ENCODE measurements at places on chromosomes 16 and 17.

DNA sequence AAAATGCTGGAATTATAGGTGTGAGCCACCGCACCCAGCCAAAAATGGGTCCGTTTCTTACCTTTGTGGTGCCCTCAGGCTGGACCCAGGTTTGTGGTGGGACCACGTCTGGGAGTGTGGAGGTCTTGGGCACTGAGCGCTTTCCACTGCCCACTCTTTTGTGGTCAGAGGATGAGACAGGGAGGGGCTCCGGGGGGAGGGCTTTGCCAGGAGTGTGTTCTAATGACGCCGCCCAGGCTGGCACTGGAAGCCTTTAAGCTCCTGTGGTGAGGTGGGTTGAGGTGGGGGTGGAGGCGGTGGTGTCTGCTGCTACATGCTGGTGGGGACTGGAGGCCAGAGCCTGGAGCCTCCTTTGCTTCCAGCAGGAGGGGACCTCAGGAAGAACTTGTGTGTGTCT is 12.8 kb upstream of the ADCY7 start:
- DNase-seq, result no peak

- DNase-seq, result no peak
Measured at GRCh38 chr17:16440901-16441629, 25.7 kb downstream of the TRPV2 start.

GRCh38 chr17:41042953-41043352 is 1.7 kb upstream of the KRTAP1-1 start:
- DNase-seq, result no peak

- DNase-seq, result no peak
Measured at GRCh38 chr17:19005137-19005773, 691 bp upstream of the FAM83G start.

GRCh38 chr17:50787106-50787505 is 19.8 kb upstream of the ANKRD40CL start:
- no peak for DNase-seq

- no peak for DNase-seq
Measured at GRCh38 chr17:36813957-36814563, 123.2 kb upstream of the LHX1 start.

DNA sequence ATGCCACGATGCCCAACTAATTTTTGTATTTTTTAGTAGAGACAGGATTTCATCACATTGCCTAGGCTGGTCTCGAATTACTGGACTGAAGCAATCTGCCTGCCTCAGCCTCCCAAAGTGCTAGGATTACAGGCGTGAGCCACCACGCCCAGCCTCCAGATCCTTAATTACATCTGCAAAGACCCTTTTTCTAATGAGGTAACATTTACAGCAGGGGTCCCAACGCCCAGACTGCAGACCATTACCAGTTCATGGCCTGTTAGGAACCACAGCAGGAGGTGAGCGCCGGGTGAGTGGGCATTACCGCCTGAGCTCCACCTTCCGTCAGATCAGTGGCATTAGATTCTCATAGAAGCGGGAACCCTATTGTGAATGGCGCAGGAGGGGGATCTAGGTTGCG is 4.0 kb upstream of the RAB11FIP4 start:
- DNase-seq, result no peak

- DNase-seq, result no peak
Measured at GRCh38 chr17:79041723-79042420, 17.9 kb downstream of the C1QTNF1 start.

DNA sequence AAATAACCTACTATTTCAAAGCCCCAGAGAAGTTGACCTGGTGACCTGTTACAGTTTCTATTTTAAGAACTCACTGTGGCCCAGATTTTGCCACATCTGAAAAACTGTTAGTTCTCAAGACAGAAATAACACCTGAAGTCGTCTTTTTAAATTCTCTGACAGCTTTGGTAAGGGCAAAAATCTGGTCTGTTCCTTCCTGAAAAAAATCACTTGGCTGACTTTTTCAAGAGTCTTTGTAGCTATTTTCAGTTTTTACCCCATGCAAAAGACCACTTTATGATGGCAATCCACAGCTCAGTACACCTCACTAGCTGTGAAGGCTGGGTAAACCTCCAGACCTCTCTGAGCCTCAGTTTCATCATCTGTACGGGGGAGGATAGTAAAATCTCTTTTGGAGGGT is 60.7 kb upstream of the SREBF1 start:
- no peak for DNase-seq

DNA sequence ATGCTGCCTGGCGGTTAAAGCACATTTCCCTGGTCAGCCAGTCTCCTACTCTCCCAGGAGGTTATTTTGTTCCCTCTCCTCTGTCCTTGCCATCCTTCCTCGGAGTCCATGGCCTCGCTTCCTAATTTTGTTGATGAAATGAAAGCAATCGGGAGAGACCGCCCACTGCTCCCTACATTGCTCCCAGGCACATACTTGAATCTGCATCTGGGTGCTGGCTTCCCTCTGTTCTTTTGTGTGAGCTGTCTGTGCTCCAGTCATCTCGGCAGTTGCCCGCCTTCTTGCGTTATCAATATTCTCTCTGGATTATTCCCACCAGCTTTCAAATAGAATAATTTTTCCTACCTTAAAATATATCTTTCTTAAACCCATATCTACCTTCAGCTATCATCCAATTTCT is 11.1 kb downstream of the KRT23 start:
- no peak for DNase-seq

DNA sequence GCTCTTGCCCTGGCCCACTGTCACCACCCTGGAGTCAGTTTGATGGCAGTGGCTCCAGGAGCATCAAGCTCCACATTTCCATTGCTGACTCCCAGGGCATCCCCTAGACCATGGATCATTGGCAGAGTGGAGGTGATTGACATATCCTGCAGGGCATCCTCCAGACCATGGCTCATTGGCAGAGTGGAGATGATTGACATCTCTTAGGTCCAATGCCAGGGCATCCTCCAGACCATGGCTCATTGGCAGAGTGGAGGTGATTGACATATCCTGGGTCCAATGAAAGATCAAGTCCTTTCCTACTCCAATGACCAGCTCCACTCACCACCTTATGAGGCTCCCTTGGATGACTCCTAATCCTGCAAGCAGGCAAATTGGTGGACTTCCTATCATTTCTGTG is 174.3 kb upstream of the NLRP1 start:
- no peak for DNase-seq

DNA sequence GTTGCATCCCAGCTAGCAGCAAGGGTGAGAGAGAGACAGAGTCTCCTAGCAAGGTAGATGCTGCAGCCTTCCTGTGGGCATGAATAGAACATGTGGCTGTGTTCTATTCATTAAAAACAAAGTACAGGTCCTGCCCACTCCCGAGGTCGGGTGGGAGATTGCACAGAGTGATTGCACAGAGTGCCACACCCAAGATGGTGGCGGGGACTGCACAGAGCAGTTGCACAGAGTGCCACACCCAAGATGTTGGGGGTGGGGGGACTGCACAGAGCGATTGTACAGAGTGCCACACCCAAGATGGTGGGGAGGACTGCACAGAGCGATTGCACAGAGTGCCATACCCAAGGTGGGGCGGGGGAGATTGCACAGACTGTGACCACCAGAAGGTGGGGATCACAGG is 410.8 kb upstream of the EEF2KMT start:
- no peak for DNase-seq

DNA sequence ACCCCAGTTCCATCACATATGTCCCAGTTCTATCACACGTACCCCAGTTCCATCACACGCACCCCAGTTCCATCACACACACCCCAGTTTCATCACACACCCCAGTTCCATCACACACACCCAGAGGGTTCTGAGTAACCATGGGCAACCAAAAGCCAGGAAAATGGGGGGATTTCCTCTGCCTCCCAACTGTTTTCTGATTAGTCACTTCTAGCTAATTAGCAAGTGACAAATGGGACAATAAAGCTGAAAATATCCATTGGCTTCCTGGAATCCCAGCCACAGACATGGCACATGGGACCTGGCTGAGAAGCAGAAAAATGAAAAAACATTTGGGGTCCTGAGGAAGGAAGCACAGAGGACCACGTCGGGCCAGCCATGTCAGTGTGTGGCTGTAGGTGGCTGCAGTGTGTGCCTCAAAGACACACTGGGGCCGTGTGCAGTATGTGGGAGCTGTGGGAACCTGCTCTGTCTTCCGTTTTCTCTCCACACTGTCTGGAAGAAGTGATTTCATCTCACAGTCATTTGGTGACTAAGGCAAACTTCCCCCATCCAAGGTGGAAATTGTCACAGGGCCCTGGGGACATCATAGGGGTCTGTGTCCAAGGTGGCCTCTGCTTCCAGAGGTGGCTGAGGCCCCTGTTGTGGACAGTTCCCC is 106.7 kb downstream of the CMIP start:
- no peak for DNase-seq

GRCh38 chr16:88796278-88796677 is 7.3 kb upstream of the CDT1 start:
- no peak for DNase-seq

Data from activated CD8-positive, alpha-beta memory T cell treated with anti-CD3 and anti-CD28 coated beads for 4 hours (primary cell).